ENCODE measurements at places on chromosomes 3 and 15. TPM values are rescaled to one million over a fixed set of nuclear protein-coding genes. Genes with fewer than 3 reads are reported as not detected.

Gene STX19
- 4.8 TPM for polyA plus RNA-seq

Gene PPP1R14D
- 0.38 TPM for polyA plus RNA-seq

Gene GOLGA6L2
- not detected for polyA plus RNA-seq

Gene CCDC54
- polyA plus RNA-seq: 0.18 TPM

Gene TRPC1
- polyA plus RNA-seq: 16.8 TPM

Gene C3orf33
- 6.3 TPM for polyA plus RNA-seq

Gene RUVBL1
- polyA plus RNA-seq: 49.5 TPM

Gene RTP3
- polyA plus RNA-seq: not detected

Gene GPR62
- polyA plus RNA-seq: 0.28 TPM

Gene ANKRD34C
- polyA plus RNA-seq: not detected

Gene COL6A5
- 2.4 TPM for polyA plus RNA-seq

Gene ARMC8
- polyA plus RNA-seq: 46.5 TPM

Gene SEMA6D
- 33.3 TPM for polyA plus RNA-seq

Gene GLDN
- 0.21 TPM for polyA plus RNA-seq

Gene CELSR3
- 0.94 TPM for polyA plus RNA-seq

Gene ADGRG7
- not detected for polyA plus RNA-seq

Gene WDR82
- polyA plus RNA-seq: 101 TPM

Gene BCL2A1
- polyA plus RNA-seq: 0.24 TPM

Gene XCR1
- 0.36 TPM for polyA plus RNA-seq

Gene TM4SF18
- polyA plus RNA-seq: 9.8 TPM

Gene GOLGA8Q
- 1.8 TPM for polyA plus RNA-seq

Gene RYK
- polyA plus RNA-seq: 142 TPM

Gene TNNC1
- 41.6 TPM for polyA plus RNA-seq

Gene TP63
- polyA plus RNA-seq: 0.77 TPM

Gene TMEM212
- polyA plus RNA-seq: 0.50 TPM

Gene ALG1L2
- polyA plus RNA-seq: 5.4 TPM

Gene ZBED2
- polyA plus RNA-seq: 0.20 TPM

Gene SNTN
- 10.5 TPM for polyA plus RNA-seq

Gene POLQ
- 4.7 TPM for polyA plus RNA-seq

Gene CTXN2
- not detected for polyA plus RNA-seq

Gene ZNF717
- 21.9 TPM for polyA plus RNA-seq

Gene ECE2
- not detected for polyA plus RNA-seq

Gene CD200
- polyA plus RNA-seq: 58.0 TPM

Gene SLC9A9
- polyA plus RNA-seq: 14.9 TPM

Gene MINAR1
- 0.60 TPM for polyA plus RNA-seq

Gene SH2D7
- 0.69 TPM for polyA plus RNA-seq
